ENCODE measurements at places on chromosomes 5 and 9. TPM values are rescaled to one million over a fixed set of nuclear protein-coding genes. Genes with fewer than 3 reads are reported as not detected.

The RASGEF1C gene
- not detected for total RNA-seq

The SLC2A8 gene
- total RNA-seq, result 17.9 TPM

- DNase-seq, result no peak
Measured at GRCh38 chr5:199950-200645, 8.8 kb downstream of the LRRC14B start.

The KCNIP1 gene
- total RNA-seq, result 0.76 TPM

DNA sequence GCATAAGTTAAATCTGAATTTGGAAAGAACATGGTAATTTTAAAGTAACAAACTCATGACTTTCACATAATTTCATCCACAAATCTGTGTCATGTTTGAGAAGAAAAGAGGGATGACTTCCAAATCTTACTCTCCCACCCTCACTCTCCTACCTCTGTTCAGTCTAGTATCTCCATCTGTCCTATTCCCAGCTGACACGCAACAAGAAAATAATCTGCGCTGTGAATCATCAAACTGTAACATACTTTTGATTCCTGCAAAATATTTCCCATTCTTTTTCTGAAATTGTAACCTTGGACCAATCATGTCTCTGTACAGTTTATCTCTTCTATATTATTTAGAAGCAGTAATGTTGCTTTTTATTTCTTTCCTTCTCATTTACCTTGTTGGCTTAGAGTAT is 91.4 kb downstream of the SLC12A2 start:
- no peak for DNase-seq

DNA sequence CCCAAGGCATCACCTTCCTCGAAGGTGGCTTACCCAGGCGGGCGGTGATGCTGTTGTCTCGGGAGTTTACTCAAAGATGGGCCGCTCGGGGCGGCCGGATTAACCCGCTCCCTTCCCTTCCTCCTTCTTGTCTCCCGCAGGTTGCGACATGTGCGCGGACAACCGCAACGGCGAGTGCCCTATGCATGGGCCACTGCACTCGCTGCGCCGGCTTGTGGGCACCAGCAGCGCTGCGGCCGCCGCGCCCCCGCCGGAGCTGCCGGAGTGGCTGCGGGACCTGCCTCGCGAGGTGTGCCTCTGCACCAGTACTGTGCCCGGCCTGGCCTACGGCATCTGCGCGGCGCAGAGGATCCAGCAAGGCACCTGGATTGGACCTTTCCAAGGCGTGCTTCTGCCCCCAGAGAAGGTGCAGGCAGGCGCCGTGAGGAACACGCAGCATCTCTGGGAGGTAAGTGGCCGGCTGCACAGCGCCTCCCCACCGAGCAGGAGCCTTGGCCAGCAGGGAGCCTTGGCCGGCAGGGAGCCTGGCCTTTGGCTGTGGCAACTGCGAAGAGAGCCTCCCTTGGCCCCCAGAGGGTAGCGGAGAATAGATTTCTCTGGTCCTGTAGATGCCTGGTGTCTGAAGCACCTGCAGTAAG is 10.6 kb downstream of the PRDM6 start:
- no peak for DNase-seq

The LHFPL2 gene
- total RNA-seq, result 65.3 TPM

DNA sequence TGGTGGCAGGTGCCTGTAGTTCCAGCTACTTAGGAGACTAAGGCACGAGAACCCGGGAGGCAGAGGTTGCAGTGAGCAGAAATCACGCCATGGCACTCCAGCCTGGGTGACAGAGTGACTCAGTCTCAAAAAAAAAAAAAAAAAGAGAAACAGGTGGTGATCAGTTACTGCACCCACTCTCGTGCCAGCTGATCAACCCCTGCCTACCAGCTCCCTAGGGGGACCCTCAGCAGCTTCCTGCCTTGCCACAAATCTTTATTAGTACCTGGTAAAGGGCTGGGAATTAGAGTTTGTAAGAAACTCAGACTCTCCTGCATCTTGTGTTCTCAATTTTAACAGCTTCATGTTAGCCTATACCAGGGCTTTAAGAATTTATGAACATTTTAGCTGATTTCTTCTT is 914.9 kb downstream of the EFNA5 start:
- DNase-seq, result no peak

DNA sequence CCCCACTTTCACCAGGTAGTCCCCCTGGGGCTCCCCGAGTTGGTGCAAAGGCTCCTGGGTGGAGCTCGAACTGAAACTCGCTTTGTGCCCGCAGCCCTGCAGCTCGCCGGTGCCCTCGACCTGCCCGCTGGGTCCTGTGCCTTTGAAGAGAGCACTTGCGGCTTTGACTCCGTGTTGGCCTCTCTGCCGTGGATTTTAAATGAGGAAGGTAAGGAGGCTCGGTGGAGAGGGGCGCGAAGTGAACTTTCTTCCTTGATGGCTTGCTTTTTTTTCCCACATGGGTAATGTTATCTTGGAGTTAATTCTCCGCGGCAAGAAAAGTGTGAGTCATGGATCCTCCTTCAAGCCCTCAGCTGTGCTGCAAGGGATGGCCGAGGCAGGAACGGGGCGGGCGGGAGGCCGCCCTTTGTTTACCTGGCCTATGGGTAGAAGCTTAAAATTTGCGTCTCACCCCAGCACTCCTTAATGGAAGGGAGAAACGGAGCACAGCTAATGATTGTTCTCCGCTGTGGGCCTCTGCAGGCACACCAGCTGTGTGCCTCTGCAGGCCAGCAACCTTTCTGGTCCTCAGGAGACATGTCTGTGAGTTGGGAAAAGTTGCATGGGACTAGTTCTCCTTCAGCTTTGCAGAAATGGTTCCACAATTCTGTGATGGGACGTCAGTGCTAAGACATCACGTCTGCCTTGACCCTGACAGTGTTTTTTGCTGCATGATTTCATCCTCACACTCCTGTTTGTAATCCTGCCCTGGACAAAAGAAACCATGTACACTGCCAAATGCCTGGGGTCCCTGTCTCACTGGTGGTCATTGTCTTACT is 1.1 kb downstream of the MAMDC2 start:
- no peak for DNase-seq

The AIF1L gene
- total RNA-seq, result 3.1 TPM

DNA sequence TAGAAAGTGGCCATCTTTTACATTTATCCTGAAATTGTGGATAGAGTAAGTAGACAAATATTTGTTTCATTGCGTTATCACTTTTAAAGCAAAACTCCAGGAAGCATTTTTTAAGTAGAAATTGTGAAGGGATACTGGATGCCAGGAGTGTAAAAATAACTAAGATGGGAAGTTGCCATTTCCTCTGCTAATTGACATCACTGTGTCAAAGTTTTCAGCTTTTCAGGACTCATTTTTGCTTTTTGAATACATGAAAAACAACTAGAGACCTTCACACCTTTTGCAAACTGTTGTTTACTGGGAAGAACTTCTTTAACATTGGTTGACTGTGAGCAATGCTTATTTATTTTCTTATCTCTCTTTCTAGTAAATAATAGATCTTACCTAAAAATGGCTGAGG is 337.5 kb downstream of the NR2F1-AS1 start:
- DNase-seq, result no peak

GRCh38 chr5:77029376-77029885 is 773 bp upstream of the AGGF1 start:
- no peak for DNase-seq
